ENCODE measurements at places on chromosomes 1 and 21.
A peak's percentile ranks its signal among the peaks of the same experiment; 100 is the strongest.

- DNase-seq: no peak
These were observed 106.9 kb downstream of the ASH1L start for GRCh38 chr1:155455588-155456195.

GRCh38 chr1:216607067-216607697 is 116.0 kb downstream of the ESRRG start:
- no peak for DNase-seq

- no peak for DNase-seq
These were observed 129.0 kb downstream of the LYPLAL1 start for GRCh38 chr1:219302697-219303096.

DNA sequence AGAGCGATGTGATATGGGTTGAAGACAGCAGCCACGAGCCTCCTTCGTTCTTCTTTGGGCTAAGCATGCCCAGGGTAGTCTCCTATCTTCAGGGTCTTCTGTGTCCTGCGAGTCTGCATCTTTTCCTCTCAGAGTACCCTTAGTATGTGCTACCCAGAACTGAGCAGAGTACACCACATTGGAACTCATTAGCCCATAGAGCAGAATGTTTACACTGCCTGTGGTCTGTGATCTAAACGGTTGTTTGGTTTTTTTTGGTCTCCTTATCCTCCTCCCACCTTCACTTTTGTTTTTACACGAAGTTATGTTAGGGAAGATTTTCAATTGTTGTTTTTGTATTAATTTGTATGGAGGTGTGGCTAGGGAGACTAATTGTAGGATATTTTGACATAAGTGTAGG is 126.4 kb downstream of the NEK7 start:
- no peak for DNase-seq

DNA sequence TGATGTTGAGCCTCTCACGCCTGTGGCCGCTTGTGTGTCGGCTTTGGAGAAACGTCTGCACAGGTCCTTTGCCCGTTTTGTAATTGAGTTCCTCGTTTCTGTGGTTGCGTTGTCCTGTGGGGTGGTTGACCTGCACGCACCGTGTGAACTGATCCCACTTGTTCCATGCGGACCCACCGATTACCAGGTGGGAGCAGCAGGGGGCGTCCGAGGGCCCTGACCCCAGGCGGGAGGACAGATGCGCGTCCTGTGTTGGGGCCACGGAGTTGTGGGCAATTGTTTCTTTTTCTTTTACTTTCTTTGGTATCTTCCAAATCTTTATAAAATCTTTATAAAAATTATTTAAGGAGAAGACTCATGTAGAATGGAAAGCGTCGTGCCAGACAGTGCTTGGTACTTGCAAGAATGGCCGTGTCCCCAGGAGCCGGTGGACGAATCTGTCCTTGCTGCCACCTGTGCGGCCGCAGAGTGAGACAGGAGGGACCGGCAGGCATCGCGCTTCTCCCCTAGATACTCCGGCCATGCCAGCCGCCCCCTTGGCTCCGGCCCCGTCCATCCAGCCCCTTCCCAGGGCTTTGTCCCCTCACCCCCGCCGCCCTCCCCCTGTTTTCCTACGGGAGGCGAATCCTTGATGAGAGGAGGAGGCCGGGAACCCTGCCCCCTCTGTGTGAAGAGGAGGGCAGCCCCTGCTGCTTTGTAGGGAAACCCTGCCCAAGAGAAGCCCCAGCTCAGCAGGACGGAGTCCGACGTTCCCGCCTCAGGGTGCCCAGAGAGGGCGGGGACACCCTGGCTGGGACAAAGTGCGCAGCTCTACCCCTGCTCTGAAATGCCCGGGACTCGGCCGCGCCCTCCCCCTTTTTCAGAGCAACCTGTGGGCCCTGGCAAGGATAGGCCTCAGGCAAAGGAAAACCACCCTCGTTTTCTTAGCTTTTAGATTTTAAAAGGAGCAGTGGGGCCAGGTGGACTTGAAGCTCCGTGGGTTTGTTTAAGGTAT is 41.7 kb downstream of the PRKCZ start:
- peak; percentile 41 for DNase-seq
